ENCODE measurements at places on chromosomes 2 and 18. TPM values are rescaled to one million over a fixed set of nuclear protein-coding genes. Genes with fewer than 3 reads are reported as not detected.

REG3G gene
- not detected for total RNA-seq

LCT gene
- total RNA-seq, result under 0.01 TPM

DNA sequence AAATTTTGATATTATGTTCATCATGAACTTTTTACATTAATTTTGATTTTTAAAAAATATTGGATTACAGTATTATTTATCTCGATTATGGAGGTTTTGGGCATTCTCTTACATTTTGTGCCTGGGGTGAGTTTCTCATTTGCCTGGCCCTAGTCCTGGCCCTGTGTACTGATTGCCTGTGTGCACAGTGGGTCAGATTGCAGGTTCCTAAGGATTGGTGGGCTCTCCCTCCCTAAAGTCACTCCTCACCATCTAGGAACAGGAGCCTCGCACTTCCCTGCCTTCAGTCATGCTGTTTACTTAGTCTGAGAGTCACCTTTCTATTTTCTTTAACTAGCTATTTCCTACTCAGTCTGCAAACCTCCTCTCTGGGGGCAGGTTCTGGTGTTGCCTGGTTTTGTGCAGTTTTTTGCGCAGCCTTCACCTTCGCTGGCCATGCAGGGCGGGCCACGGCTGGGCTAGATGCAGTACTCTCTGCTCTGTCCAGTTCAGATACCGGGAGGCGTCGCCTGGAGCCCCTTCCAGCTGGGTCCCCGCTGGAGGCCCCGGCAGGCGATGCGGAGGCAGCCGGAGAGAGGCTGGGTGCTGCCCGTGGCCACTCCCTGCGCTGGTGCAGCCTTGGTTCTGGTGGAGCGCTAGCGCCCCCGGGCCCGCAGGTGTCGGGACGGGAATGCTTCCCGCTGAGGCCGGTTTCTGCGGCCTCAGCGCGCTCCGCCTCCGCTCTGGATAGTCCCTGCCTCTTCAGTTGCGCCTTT is 23.3 kb upstream of the MC5R start:
- DNase-seq, result peak; percentile 18

DNA sequence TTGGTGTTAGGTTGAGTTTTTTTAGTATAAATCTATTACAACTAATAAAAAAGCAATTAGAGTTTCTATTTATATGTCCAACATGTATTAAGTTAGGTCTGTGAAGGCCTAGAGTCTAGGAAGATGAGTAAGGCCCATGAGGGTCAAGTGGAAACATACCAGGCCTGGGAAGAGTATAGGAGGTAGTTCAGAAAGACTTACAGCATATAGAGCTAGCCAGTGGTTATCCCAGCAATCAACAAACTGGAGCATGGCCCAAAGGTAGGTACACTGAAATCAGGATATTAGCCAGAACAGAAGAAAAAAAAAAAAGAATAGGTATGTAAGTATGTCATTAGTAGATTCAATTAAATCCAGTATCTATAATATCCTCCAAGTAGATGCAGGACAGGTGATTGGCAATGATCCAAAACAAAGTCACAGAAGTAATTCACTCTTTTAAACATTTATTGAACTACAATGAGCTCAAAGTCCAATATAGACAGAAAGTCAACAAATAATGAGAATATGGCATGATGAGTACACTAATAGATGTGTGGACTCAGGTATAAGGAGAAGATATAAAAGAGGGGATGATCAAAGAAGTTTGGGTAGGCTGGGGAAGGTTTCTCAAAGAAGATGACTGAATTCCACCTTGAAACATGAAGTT is 70.3 kb downstream of the IKZF2 start:
- no peak for DNase-seq

GRCh38 chr2:239165206-239165831 is 235.5 kb downstream of the HDAC4 start:
- no peak for DNase-seq

GRCh38 chr2:14304326-14304725 is 328.2 kb upstream of the LRATD1 start:
- no peak for DNase-seq
